Activated naive CD8-positive, alpha-beta T cell treated with anti-CD3 and anti-CD28 coated beads, Interleukin-2, amount 50 U/mL, for 16 hours (primary cell): ENCODE measurements at places on chromosomes 4 and X.

DNA sequence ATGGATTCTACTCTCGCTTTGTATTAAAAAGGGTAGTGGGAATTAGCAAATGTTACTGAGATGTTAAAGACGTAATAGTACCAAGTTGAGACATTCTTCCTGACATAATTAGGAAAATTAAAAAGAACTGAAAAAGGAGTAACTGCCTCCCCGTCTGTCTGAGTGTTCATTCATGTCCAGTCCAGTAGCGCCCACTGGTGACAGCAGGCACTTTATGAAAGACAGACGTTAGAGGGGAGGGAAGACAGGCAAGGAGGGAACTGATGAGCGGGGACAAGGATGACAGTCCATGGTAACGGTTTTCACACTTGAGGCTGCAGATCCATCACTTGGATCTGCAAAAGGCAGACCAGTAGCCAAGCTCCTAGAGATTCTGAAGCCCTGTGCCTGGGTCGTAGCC is 326.7 kb downstream of the STK32B start:
- no peak for DNase-seq

- no peak for DNase-seq
Observed at GRCh38 chr4:56668267-56668666, 12.8 kb downstream of the HOPX start.

DNA sequence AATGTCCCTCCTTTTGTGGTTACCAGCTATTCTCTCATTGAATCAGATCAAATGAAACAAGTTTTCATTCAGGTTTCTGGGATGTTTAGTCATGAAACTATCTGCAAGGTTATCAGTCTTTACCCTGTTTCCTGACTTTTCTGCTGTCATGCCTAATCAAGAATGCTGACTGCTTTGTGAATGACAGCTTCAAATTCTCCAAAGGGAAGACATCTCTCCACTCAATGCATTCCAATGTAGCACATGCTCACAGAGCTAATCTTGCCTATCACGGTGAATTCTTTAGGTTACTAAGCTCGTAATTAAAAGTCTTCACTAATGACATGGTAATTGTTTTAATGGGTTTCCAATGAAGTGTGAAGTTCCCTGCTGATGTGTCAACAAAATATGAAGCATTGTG is 1068.5 kb downstream of the PCDH7 start:
- no peak for DNase-seq

DNA sequence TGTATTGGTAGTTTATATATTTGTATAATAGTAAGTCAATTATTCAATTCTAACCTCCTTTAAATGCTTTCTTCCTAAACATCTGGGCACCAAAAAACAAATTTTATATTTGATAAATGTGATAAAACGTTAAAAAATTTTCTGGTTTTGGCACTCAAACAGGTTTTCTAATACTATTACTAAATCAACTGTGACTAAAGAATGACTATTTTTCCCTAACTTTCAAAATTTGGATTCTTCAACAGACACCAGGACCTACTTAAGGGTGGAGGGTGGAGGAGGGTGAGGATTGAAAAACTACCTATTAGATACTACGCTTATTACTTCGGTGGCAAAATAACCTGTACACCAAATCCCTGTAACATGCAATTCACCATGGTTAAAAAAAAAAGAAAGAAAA is 555.5 kb downstream of the IL15 start:
- DNase-seq = no peak

GRCh38 chr4:15836362-15836761 is 58.2 kb downstream of the CD38 start:
- no peak for DNase-seq

DNA sequence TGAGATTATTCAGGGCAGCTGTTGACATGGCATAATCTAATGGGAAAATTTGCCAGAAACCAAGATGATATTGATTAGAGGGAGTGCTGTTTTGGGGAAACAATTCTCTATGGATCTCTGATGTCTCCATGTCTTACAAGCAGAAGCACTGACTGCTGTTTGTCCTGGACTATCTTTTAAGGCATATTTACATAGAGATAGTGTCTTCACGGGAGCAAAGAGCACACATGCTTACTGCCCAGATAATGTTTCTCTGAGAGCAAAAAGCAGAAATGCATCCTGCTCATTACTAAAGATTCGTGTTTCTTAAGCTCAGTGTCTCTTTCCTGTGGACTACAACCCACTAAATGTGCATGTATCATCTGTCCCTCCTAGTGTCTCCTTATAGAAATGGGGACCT is 41.3 kb upstream of the GLRA3 start:
- no peak for DNase-seq

- DNase-seq = no peak
Observed at GRCh38 chrX:107619885-107620322, 8.4 kb upstream of the PRPS1 start.

GRCh38 chrX:97050392-97050791 is 166.7 kb downstream of the RPA4 start:
- no peak for DNase-seq

DNA sequence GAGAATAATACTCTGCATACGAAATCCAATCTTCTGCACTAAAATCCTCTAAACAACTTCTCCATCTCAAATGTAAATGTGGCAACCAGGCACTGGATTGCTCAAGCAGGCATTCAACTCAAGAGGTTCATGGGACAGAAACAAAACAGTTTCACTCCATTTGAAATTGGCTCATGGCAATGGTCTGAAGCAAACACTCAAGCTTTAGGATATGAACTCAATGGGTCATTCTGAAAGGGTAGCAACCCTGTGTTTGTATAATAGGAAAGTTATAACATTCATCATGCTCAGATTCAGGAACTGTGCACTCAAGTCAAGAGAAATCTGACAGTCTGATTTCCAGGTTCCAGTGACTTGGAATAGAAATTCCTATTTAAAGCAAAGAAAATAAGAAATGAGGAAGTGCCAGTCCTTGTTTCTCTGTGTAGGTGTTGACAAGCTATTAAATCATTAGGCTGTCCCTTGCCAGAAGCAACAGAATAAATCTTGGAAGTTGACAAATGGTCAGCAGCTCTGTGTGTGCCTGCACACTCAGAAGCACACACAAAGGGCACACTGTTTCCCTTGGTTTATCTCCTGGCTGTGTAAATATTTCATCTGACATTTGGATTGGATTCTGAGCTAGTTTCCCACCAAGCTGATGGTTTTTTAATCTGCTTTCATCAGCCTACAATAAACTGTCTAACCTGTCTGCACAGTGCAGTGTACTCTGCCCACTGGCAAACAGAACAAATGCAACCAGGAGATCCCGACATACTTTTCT is 75.9 kb upstream of the CITED1 start:
- no peak for DNase-seq

DNA sequence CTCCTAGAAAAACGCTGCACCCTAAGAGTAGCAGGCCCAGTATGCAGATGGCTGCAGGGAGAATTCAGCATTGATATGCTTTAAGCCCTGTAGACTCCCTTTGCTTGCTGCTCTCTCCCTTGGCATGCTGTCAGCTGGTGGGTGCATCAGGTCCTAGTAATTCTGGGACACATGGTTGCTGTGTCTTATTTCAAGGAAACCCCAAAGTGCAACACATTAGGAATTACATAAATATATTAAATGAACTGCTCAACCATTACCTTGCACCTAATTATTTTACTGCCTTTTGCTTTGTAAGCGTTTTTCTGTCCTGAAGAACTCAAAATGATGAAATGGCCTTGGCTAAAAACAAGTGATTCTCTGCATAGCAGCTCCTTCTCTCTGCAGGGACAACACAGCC is 516.3 kb downstream of the ZIC3 start:
- no peak for DNase-seq

GRCh38 chr4:14008494-14008893 is 381.0 kb upstream of the BOD1L1 start:
- DNase-seq = no peak

GRCh38 chr4:180717451-180718033 is 1525.7 kb upstream of the TENM3 start:
- no peak for DNase-seq

DNA sequence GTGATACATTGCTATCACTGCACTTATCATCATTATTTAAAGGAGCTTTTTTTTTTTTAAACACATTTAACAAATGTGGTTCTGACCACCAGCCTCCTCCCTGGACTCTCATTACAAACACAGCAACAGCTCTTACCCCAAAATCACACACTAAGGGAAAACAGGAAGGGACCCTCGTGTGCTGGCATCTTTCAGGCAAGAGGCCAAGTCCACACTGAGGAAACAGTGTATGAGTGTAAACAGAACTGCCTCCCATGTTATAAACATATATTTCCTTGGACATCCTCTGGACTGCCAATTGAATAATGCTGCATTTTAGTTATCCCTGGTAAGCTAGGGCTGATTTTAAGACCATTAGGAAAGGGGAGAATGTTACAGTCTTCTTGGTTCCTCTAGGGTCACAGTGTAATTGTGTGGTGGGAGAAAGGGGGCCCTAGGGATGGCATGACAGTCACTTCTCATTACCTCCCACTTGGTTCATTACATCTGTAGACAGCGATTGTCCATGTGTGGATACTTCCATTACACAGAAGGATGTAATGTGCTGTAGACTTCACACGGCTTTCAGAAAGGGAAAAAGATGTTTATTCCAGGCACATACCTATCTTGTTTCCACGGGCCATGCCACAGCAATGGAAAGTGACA is 244.6 kb upstream of the TET2 start:
- no peak for DNase-seq

DNA sequence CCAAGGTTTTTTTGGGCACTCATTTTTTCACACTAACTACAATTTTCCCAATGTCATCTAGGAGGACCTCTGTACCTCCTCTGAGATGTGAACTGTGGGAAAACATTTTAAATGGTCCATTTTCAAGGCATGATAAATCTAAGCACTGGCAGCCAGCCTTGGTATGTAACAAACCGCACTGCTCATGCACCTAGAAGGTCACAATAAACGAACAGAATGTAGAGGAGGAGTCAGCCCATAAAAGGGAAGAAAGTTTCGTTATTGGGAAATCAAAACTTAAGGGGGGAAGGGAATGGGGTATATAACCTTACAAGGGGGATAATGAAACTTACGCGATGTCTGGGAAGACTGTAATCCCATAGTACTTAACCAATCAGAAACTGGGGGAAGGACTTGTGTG is 16.4 kb downstream of the COX18 start:
- DNase-seq = no peak

DNA sequence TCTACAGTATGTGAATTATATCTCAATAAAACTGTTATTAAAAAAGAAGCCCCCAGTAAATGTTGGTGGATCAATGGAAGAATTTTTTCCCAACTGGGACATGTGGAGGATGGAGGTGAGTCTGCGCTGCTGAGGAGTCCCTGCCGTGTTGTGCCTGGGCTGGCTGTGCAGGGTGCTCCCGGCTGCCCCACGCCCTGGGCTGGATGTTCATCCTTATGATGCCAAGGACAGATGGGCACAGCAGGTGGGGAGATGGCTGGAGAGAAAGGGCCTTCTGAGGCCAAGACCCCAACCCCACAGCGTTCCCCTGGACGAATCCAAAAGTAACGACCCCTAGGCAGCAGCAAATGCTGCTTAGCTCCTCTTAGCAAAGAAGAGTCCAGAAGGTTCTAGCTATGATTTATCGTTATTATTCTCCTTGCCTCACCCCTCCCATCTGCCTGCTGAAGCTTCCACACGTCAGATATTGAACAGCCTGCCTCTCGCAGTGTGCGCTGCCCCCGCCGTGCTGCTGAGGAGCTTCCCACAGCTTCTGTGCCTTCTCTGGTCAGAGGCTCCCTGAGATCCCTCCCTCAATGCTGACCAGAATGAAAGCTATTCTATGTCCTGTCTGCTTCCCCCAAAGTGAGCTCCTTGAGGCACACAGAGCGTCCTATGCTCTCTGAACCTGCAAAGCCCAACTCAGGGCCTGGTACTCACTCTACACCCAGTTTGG is 26.5 kb downstream of the HMX1 start:
- no peak for DNase-seq

DNA sequence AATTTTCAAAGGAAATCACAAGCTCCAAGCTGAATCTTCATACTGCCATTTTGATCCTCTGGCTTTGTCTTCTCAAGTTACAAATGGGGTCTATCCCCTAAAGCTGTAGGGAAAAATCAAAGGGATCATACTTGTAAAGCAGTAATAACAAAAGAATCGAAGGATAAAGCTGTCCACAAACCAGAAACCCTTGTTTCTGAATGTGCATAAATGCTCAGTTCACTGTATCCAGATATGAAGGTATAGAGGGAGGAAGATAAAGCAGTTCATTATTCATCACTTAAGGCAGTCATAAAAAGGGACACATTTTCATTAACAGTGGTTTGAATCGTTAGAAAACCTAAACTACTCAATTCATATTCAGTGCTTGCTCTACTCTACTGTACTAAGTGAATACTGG is 33.2 kb upstream of the RPS6KA6 start:
- DNase-seq = no peak

DNA sequence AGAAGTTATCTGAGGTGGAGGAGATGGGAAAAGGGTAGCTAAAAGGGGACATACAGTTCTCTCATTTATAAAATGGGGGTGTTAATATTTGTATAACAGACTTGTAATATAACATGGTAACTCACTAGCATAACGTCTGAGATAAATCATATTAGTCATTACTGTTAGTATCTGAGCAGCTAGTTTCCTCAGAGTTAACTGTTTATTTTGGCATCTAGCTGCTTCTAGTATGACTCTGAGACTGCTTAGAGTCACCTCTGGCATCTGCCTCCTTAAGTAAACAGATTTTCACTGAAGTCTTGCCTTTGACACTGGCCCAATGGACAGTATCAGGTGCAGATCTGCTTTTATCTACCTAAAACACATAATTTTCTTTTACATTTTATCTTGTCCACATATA is 58.1 kb downstream of the SLC30A9 start:
- no peak for DNase-seq

DNA sequence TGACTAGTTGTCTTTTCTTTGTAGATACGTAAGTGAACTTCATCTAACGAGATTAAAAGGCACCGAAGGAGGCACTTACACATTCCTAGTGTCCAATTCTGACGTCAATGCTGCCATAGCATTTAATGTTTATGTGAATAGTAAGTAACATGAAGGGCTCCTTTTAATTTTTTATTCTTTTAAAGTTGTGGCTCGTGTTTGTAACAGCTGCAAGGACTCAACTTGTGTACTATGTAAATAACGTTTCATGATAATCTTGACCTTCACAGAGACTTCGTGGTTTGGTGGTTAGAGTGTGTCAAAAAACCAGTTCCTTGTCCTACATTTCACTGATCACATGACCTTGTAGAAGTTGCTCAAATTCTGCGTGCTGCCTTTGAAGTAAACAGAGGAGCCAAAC is 51.6 kb downstream of the KIT start:
- no peak for DNase-seq

DNA sequence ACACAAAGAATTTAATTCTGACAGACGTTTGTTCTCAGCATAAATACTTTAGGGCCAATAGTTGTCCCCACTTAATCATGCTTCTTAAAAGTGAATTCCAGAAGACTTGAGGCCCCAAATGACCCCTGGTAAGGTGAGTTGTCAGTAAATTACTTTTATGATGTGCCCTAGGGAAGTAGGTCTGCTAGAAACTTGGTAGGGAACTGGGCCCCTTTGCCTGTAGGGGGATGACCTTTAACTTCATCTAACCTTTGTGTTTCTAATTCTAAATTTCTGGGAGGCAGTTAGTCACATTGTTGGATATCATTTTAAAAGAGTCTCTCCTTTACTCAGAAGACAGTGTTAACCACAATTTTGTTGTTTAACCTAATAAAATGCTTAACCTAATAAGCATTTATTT is 28.8 kb downstream of the HHIP start:
- DNase-seq = no peak
